Activated gamma-delta T cell treated with Interleukin-2 at 50 U/mL for 16 hours (primary cell): ENCODE measurements at places on chromosomes 6 and 20.
A peak's percentile ranks its signal among the peaks of the same experiment; 100 is the strongest.

- no peak for DNase-seq
These were observed 3.1 kb downstream of the B3GALT4 start for GRCh38 chr6:33279971-33280511.

GRCh38 chr6:110878751-110879522, 4.4 kb downstream of the AMD1 start:
- DNase-seq, result no peak

GRCh38 chr20:11951696-11952095, 34.0 kb downstream of the BTBD3 start:
- DNase-seq, result no peak

GRCh38 chr6:137165375-137166246, 7.8 kb downstream of the IL22RA2 start:
- peak; percentile 36 for DNase-seq

DNA sequence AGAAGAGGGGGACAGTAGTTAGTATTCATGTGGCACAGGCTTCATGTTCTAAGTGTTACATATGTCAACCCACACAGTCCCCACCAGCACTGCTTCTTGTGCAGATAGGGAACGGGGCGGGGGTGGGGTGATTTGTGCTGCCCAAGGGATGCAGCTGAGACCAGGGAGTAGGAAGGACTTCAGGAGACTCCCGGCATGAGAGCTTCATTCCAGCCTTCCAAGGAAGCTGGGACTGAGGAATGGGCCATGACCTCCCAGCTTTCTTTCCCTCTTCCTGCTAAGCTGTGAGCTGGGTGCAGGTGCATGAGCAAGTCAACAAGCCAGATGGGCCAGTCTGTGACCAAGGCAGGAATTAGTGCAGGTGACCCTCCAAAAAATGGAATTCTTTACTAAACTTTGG, 9.2 kb downstream of the BEND3 start:
- DNase-seq, result no peak

- no peak for DNase-seq
These were observed 268.5 kb downstream of the TAF4 start for GRCh38 chr20:61797200-61797599.

DNA sequence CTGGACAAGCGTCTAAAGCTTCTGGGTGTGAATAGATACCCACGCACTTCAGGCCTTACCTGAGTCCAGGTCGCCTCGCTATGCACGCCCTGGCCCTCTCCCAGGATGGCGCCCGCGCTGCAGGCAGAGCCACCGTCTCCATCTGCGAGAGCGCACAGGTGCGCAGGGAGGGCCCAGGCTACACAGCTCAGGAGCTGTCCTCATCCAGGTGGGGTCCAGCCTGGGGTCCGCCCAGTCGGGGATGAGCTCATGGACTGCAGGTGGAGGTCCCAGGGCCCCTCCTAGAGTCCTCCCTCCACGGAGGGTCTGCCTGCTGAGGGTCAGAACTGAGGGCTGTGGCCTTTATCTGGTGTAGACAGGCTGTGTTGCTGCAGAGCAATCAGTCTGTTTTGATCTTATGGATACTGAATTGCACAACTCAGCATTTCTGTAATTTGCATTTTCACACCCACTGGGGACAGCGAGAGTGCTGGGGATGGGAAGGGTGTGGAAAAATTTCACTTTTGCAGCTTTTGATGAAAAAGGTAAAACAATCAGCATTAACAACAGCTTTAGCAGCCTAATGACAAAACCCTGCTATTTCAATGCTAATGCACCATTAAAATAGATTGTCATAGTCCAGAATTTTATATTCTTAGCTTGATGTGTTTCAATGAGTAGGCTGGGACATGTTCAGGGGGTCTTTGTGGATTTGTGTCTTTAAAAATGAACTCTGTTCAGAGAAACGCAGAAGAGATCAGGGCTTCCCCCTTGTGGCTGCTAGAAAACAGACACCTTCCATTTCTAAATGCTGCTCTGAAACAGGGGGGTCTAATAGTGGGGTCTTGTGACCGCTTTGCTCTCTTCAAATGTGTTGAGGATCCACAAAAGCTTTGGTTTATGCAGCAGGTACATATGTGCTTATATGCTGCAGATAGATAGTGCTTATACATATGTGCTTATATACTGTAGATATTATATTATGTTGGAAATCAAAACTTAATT, 77.8 kb upstream of the PHACTR3 start:
- DNase-seq, result no peak

GRCh38 chr6:3784423-3784822, 32.9 kb upstream of the PXDC1 start:
- no peak for DNase-seq

- no peak for DNase-seq
These were observed 45.5 kb downstream of the EIF2S2 start for GRCh38 chr20:34066476-34067090.

GRCh38 chr6:50990750-50991446, 172.2 kb downstream of the TFAP2B start:
- DNase-seq, result no peak

DNA sequence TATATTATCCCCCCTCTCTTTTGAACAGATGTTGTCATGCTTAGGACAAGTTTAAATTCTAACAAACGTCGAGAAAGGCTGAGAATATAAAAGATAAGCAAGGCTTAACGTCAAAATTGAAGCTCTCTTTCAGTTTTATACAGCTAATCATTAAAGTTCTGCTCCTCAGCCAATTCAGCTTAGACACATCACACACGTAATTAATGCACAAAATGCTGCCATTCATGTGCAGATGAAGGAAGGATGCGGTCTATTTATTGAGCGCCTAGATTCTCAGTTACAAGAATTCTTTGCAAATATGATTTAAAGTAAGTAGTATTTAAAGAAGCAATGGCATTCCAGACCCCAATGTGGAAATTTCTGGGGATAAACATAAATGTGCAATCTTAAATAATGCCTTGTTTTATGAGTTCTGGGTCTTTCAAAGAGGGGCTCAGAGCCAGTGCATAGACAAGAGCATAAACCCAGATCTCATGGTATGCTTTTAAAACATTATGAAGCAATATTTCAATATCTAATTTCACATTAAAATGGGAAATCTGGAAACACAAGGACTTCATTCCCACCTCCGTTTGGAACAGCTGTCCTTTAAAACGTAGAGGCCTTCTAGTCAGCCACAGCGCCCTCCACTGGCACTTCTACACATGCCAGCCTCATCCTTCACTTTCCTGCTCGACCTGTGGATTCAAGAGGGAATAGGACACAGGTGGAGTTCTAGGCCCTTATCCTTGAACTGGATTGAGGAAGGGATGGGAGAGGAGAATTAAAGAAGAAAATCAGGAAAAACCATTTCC, 85.8 kb downstream of the LYRM4 start:
- no peak for DNase-seq

DNA sequence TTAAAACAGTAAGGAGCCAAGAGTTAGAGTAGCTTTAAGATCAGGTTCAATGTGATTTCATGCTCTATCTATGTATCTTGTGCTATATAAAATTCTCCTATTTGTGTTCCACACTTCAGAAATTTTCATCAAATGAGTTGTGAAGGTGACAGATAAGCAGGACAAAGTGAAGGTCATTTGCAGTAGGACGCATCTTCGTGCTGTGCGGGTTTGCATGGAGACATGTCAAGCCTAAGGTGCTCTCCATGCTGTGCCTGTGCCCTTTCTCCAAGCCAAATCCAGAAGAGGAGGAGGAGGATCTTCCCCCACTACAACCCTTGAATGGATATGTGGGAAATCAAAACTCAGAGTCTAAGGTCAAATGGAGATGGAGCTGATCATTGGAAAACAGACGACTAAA, 147.3 kb upstream of the NEDD9 start:
- DNase-seq, result no peak

- no peak for DNase-seq
These were observed 13.1 kb upstream of the ADAM33 start for GRCh38 chr20:3694864-3695263.

DNA sequence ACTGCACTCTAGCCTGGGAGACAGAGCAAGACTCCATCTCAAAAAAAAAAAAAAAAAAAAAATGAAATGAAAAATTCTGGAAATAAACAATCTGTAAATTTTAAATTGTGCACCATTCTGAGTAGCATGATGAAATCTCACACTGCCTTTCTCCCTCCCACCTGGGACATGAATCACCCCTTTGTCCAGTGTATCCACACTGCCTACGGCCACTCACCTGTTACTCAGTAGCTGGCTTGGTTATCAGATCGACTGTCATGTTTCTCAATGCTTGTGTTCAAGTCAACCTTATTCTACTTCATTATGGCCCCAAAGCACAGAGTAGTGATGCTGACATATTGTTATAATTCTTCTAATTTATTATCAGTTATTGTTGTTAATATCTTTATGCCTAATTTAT, 58.7 kb upstream of the MTHFD1L start:
- DNase-seq, result no peak

DNA sequence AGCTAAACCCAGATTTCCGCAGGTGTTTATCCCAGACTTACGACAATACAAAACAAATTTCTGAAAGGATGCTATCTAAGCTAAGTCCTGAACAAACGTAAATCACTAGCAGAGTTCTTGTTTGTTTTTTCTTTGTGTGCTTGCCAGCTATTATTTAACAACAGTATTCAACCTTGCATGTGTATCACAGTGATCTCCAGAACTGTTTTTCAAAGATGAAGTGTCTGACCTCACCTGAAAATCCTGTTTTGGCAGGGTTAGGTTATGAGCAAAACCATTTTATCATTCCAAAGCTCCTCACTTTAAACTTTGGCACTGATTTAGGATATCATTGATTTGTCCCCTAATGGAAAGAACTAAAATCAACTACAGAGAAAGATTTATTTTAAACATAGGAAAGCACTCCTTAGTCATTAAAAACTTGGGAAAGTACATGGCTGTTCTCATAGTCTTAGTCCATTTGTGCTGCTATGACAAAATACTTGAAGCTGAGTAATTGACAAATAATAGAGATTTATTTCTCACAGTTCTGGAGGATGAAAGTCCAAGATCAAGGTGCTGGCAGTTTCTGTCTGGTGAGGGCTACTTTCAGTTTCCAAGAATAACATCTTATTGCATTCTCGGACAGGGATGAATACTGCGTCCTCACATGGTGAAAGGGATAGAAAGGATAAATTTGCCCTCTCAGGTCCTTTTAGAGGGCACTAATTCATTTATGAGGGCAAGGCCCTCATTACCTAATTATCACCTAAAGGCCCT, 20.8 kb upstream of the BMP5 start:
- no peak for DNase-seq

DNA sequence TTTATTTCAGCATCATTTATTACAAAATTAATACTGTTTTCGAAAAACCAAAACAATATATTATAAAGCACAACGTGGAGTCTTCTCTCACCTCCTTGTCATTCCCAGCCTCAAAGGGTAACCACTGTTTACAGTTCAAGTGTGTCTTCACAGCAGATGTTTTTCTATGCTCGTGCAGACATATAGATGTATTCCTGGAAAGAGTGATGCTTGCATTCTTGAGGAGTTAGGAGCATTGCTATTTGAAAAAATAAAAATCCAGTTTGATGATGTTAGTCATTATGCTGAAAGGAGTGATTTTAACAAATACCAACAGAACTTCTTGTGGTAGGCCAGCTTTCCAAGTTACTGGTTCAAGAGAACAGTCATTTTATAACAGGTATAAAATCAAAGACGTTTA, 234.9 kb downstream of the BCKDHB start:
- no peak for DNase-seq

- no peak for DNase-seq
These were observed 129.0 kb downstream of the ANKRD60 start for GRCh38 chr20:58099291-58099935.

GRCh38 chr20:3804781-3805180, 8.7 kb downstream of the CDC25B start:
- no peak for DNase-seq
